ENCODE measurements at places on chromosomes 3 and 15. TPM values are rescaled to one million over a fixed set of nuclear protein-coding genes. Genes with fewer than 3 reads are reported as not detected.
A peak's percentile ranks its signal among the peaks of the same experiment; 100 is the strongest.

DNA sequence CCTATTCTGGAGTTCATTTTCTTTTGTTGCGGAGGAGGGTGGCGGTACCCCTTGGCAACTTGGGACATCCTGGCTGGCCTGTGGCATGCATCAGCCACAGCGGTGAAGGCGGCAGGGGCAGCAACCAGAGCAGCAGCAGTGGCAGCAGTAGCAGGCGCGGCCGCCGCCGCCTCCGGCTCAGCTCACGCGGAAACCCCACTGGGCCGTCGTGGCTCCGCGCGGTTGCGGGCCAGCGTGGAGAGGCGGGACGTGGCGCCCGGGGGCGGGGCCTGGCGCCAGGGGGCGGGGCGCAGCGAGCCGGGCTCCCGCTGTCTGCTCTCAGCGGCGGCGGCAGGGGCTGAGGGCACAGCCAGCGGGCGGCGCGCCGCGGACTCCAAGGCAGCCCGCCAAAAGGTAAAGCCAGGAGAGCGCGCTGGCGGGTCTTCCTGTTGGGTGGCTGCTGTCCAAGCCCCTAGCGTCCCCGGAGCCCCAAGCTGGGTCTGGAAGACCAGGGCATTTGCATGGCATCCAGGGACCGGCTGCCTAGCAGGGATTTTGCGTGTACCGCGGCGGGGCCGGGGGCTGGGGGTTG is 334.4 kb upstream of the THRB start:
- peak; percentile 73 for DNase-seq

GRCh38 chr15:25789211-25789610 is 73.9 kb downstream of the ATP10A start:
- peak; percentile 0 for DNase-seq

GRCh38 chr15:51311510-51311909 is 26.9 kb downstream of the CYP19A1 start:
- no peak for DNase-seq

- no peak for DNase-seq
Observed at GRCh38 chr3:142226474-142226873, 1.1 kb upstream of the GK5 start.

DNA sequence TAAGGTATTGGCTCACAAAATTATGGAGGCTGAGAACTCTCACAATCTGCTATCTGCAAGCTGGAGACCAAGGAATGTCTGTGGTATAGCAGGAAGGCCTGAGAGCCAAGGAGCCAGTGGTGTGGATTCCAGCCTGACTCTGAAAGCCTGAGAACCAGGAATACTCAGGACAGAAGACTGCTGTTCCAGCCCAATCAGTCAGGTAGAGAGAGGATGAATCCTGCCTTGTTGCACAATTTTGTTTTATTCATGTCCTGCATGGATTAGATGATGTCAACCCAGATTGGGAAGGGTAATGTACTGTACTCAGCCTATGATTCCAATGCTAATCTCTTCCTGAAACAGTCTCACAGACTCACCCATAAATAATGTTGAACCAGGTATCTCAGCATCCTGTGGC is 312.4 kb upstream of the KCNMB2 start:
- DNase-seq: no peak

GRCh38 chr3:61718565-61718964 is 157.2 kb downstream of the PTPRG start:
- no peak for DNase-seq

- no peak for DNase-seq
Observed at GRCh38 chr3:102741105-102741504, 306.3 kb downstream of the ZPLD1 start.

- DNase-seq: no peak
Observed at GRCh38 chr3:16286751-16287543, 21.9 kb downstream of the OXNAD1 start.

GRCh38 chr15:35530698-35531097 is 15.3 kb downstream of the DPH6 start:
- peak; percentile 45 for DNase-seq

DNA sequence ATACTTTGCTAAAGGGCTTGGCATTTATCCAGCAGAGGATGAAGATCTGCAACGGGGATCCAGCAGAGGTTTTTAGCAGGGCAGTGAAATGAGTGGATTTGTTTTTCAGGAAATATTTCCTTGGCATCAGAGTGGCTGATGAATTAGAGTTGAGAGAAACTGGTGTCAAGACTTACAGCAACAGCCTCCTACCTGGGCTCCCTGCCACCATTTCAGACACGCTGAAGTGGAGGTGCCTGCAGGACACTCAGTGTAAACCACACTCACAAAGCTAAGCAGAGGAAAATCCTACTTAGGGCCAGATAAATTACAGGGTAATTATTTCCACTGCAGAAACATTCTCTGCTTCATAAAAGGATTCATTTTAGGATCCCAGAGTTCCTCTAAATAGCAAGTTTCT is 519.7 kb downstream of the FGF12 start:
- no peak for DNase-seq

GRCh38 chr15:100727291-100727851 is 125.0 kb downstream of the ASB7 start:
- no peak for DNase-seq

- peak; percentile 70 for DNase-seq
Observed at GRCh38 chr3:50436114-50436674, 67.2 kb downstream of the CACNA2D2 start.

DNA sequence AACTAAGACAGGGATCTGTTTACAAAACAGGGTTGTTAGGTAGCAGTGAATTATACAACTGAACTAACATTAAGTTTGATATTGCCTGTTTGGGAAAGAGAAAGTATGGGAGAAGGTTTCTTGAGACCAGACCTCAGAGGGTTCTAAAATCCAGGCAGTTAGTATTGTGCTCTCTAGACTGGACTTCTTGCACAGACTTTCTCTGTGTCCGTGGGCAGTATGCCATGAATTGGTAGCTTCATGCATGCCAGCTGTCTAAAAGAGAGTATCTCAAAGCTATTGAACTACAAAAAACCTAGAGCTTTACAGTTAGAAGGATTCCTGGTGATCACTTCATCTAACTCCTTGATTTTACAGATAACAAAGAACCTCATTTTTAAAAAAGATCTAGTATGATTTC is 12.5 kb downstream of the SAMD7 start:
- no peak for DNase-seq

GRCh38 chr3:59940718-59941117 is 890.9 kb upstream of the CFAP20DC start:
- no peak for DNase-seq

GRCh38 chr15:42059661-42060476 is 34.5 kb downstream of the PLA2G4D start:
- DNase-seq: peak; percentile 73

GRCh38 chr3:9914011-9914410 is 2.9 kb upstream of the IL17RC start:
- no peak for DNase-seq

DNA sequence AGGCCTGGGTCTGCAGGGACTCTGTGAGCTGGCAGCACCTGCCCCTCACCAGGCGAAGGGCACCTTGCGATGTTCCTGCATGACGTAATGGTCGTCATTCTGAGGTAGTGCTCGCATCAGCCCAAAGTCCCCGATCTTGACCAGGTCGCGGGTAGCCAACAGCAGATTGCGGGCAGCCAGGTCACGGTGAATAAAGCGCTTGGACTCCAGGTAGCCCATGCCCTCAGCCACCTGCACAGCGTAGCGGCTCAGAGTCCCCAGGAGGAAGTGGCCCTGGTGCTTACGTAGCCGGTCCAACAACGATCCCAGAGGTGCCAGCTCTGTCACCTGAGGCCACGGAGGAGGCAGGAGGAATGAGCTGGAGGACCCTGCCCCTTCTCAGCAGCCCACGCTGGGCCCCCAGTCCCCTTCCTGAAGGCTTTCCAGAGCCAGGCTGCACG is 26.3 kb downstream of the TNK2 start:
- no peak for DNase-seq

DNA sequence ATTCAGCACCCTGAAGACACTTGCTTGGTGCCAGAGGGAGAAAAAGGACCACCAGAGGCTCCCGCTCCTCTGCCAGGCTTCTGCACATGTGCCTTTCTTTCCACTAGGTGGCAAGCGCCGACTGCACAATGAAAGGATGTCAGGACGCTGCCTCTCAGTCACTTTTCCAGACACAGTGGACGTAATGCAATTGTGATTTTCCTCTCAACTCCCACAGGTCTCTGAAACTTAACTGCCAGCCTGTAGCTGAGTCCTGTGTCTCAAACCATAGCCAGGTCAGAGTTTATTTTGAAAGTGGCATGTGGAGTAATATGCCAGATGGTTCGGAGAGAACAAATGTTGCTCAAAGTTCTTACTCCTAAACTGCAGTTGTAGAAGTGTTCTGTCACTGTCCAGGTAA is 162.9 kb downstream of the ITPR1 start:
- DNase-seq: peak; percentile 40

DNA sequence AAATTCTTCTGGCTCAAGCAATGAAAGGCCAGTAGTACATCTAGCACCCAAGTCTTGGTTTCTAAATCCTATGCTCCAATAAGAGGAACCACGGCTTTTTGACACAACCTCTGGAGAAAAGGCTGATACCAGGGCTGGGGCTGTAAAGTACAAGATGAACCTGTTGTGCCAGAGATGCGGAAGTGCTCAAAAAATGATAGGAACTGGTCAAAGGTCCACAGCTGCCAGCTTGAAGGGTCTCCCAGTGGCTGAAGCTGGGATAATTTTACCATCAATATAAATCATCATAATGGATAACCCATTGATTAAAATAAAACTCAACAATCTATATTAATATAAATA is 558 bp upstream of the NCEH1 start:
- no peak for DNase-seq

DNA sequence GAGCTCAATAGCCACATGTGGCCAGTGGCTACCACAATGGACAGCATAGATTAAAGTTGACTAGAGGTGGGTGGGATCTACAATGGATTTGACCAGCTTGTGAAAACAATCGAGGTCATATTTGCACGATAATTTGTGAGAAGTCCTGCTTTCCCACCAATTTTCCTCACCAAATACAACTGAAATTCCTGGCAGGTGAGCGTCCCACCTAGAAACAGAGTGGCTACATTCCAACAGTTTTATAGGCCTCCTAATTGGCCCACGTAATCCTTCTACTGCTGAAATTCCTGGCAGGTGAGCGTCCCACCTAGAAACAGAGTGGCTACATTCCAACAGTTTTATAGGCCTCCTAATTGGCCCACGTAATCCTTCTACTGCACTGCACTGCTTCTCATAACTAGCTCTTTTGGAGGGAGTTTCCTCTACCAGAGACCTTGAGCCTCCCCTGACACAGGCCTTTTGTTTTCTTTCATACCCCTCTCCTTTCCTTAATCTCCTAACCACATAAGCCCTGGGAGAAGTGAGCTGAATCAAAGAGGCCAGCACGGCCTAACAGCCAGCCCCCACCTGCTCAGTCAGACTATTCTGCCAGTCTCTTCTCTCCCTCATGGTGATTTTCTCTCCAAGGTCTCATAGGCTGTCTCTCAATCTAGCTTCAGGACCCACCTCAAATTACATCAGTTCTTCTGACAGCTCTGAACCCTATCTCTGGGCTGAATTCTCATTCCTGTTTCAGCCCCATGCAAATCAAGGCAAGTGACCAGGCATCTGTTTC is 80.2 kb downstream of the BFSP2 start:
- no peak for DNase-seq

DNA sequence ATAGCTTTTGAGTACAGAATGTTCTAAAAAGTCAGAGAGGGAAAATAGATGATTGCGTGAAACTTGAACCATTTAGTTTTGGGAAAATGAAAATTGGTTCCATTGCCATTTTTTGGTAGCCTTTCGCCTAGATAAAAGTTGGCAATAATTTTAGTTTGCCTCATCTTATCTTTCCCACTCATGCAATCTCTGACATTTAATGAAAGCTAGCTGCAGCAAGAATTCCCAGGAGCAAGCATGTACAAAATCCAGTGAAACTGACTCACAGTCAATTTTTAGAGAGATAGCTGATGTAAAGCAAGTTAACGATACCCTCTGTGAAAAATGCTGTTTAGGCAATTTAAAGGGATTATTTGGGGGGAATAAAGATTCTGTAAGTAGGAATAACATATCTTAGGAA is 797.4 kb downstream of the GRM7 start:
- DNase-seq: no peak

DNA sequence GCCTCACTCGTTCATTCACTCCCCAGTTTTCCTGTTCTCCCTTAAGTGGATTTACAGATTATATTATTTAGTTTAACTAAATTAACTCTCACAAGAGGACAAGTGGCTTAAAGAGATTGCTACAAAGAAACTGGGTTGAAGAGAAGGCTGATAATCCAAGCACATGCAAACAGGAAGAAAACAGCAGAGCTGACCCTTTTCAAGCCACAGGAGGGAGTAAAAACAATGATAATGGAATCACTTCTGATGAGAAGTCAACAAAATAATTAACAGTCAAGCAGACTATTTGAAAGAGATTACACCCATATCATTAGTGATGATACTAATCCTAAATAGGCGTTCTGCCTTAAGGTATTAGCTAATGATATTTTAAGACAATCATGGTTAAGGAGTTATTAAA is 31.7 kb downstream of the BOC start:
- no peak for DNase-seq

- DNase-seq: no peak
Observed at GRCh38 chr3:57128826-57129667, 36.1 kb downstream of the IL17RD start.

- DNase-seq: no peak
Observed at GRCh38 chr3:13647298-13648059, 98.6 kb downstream of the FBLN2 start.

DNA sequence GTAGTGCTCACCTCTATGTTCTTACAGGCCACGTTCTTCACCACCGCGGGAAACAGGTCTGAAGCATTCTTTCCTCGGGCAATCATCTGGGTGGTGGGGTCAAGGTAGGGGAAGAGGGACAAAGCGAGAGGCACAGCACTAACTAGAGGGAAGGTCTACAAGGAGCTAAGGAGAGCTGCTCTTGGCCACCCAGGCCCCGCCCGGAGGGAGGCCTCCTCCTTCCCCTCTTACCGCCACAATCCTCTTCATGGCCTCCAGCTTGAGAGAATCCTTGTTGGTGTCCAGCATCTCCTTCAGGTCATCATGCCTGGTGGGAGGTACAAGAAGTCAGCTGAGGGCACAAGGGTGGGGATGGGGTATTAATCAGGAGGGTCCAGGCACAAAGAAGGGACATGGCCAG is 20.5 kb downstream of the AP3B2 start:
- DNase-seq: no peak

Gene GPR15
- not detected for total RNA-seq

Gene GOLGA6A
- total RNA-seq: not detected

Gene OGG1
- total RNA-seq: 5.9 TPM

Gene RPL29
- total RNA-seq: 1,253 TPM

Gene KCNMB2
- total RNA-seq: 0.69 TPM

Gene PDCD10
- total RNA-seq: 24.5 TPM

Gene AADACL2
- not detected for total RNA-seq

Gene FBN1
- 2.4 TPM for total RNA-seq

Gene SOX2
- total RNA-seq: 0.06 TPM

Gene CSPG5
- 0.13 TPM for total RNA-seq

Gene C3orf80
- 0.72 TPM for total RNA-seq

Gene PLIN1
- 0.90 TPM for total RNA-seq

Gene FETUB
- total RNA-seq: not detected

Gene TLR9
- 0.03 TPM for total RNA-seq
